Stimulated activated CD8-positive, alpha-beta memory T cell treated with anti-CD3 and anti-CD28 coated beads, Interleukin-12 subunit alpha, Interleukin-12 subunit beta, amount 100 ng/mL, for 4 hours (primary cell): ENCODE measurements at places on chromosomes 4 and X.

GRCh38 chr4:158656439-158656838 lies 15.2 kb downstream of the C4orf46 start:
- no peak for DNase-seq

- no peak for DNase-seq
These were observed 10.3 kb downstream of the ARHGAP6 start for GRCh38 chrX:11655282-11656015.

DNA sequence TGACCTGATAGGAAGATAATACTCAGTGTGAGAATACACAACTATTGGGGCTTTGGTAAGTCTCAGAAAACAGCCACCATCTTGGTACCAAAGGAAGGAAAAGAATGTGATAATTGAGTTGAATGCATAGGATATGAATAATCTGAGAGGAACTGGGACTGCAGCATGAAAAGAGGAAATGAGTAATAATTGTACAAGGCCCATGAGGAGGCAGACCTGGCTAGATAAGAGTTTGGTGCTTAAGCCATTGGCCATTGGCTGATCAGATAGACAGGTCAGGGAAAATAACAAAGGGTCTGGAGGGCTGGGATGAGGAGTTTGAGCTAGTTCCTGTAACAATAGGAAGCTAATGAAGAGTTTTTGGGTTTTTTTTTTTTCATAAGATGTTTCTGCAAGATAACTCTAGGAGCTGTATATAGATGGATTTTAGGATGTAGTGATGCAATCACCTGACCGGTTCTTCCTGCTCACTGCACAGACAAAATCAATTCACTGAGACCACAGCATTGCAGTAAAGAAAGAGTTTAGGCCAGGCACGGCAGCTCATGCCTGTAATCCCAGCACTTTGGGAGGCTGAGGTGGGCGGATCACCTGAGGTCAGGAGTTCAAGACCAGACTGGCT lies 5.3 kb upstream of the TRMT2B start:
- DNase-seq, result no peak

GRCh38 chrX:124634363-124634762 lies 288.0 kb downstream of the SH2D1A start:
- no peak for DNase-seq

- no peak for DNase-seq
These were observed 3.7 kb downstream of the SMS start for GRCh38 chrX:21944136-21944615.

GRCh38 chrX:118062817-118063615 lies 53.6 kb downstream of the KLHL13 start:
- DNase-seq, result no peak

- no peak for DNase-seq
These were observed 261.6 kb downstream of the SPATA18 start for GRCh38 chr4:52312722-52313121.

GRCh38 chrX:1946974-1947373 lies 332.1 kb downstream of the ASMT start:
- no peak for DNase-seq

- no peak for DNase-seq
These were observed 539.1 kb upstream of the MAGEB18 start for GRCh38 chrX:25599061-25599460.

GRCh38 chr4:153322791-153323190 lies 21.7 kb upstream of the MND1 start:
- no peak for DNase-seq

GRCh38 chr4:89024051-89024675 lies 32.8 kb downstream of the FAM13A start:
- no peak for DNase-seq

- no peak for DNase-seq
These were observed 200.5 kb downstream of the INPP4B start for GRCh38 chr4:142645475-142646108.

- DNase-seq, result no peak
These were observed 536.2 kb downstream of the MID1IP1 start for GRCh38 chrX:39337451-39337850.

DNA sequence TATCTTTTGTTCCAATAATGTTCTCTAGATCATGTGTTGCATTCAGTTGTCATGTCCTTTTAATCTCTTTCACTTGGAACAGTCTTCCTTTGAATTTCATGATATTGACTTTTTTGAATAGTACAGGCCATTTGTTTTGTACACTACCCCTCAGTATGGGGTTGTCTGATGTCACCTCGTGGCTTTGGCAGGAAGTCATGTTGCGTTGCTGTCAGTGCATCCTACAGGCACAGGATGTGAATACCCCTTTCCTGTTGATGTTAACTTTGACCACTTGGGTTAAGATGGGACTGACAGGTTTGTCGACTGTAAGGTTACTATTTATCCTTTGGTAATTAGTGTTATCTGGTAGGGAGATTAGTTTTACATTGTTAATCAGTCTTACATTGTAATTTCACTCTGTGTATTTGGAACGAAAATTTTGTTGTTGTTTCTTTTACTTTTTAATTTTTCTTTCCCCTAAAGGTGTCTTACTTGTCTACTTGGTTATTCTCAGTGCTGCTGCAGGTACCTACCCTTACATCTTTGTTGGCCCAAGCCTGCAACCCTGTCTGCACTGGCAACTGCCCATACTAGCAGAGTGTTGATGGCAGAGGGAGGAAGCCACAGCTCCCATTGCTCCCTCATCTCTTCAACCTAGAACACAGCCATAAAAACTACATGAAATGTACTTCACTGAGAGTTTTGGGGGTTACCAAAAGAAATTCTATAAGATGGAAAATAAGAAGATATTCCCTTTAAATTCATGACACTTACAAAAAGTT lies 14.7 kb upstream of the ATP8A1 start:
- DNase-seq, result peak; percentile 11

- no peak for DNase-seq
These were observed 4.3 kb upstream of the PLAC8 start for GRCh38 chr4:83118869-83119268.

- DNase-seq, result no peak
These were observed 15.2 kb downstream of the BCOR start for GRCh38 chrX:40082447-40083119.

DNA sequence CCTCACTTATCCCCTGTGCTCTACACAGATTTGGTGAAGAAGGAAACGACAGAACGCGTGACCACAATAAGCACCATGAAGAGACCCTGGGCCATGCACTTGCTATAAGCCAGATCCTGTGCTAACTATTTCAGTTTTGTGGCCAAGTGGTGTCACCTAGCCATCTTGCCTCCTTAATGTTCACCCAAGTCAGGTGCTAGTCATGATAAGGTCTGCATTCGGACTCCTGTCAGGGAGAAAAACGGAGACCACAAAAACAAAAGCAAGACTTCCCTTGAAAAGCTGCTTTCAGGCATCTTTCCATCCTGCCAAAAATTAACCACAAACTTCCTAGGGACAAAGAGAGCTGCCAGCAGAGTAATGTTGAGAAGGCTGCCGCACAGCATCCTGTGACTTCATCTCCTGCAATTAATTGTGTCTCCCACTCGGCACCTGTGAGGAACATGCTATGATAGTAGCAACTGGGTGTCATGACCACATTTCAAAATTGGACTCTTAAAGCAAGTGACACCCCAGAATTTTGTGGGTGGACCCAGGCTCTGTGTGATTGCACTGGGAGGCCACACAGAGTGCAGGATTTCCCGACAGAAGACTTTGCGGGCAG lies 8.8 kb upstream of the IDS start:
- no peak for DNase-seq

GRCh38 chr4:19657856-19658255 lies 593.8 kb upstream of the SLIT2 start:
- DNase-seq, result no peak

- DNase-seq, result no peak
These were observed 35.0 kb upstream of the GLRA3 start for GRCh38 chr4:174864031-174864430.

DNA sequence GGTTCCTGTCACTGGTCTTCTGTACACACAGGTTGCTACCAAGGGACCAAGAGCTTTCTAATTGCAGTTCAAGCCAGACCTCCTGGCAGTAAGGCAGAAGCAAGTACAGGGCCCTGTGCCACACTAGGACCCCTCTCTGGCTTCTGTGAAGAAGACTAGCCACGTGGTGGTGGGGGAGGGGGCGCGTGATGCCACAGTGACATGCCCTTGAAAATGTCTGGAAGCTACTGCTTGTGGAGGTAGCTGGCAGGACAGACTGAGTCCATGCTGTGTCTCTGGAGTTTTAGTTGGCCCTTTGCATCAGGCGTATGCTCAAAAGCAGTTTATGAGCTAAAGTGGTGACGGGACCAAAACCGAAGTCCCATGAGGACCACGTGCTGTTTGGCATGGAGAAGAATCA lies 50.9 kb downstream of the RTL5 start:
- no peak for DNase-seq

DNA sequence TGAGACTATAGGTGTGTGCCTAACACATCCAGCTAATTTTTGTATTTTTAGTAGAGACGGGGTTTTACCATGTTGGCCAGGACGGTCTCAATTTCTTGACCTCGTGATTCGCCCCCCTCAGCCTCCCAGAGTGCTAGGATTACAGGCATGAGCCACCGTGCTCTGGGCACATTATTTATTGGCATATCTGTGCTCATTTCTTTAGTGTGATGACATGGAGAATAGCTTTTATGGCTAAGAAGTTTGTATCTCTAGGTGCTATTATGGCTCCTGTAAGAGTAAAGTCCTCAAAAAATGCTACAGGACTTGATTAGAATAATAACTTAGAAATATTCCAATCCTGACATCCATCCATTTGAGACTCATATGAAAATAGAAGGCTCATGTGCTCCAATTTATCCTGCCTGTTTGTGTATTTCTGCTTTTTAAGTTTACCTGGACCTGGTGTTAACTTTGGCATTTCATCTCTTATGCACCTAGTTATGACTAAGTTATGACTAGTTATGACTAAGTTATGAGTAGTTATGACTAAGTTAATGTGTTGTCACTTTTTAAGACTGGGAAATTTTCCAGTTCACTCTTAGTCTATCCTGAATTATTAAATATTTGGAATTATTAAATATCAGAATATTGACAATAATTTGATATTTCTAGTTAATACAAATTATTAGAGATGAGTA lies 36.4 kb upstream of the UNC5C start:
- no peak for DNase-seq

DNA sequence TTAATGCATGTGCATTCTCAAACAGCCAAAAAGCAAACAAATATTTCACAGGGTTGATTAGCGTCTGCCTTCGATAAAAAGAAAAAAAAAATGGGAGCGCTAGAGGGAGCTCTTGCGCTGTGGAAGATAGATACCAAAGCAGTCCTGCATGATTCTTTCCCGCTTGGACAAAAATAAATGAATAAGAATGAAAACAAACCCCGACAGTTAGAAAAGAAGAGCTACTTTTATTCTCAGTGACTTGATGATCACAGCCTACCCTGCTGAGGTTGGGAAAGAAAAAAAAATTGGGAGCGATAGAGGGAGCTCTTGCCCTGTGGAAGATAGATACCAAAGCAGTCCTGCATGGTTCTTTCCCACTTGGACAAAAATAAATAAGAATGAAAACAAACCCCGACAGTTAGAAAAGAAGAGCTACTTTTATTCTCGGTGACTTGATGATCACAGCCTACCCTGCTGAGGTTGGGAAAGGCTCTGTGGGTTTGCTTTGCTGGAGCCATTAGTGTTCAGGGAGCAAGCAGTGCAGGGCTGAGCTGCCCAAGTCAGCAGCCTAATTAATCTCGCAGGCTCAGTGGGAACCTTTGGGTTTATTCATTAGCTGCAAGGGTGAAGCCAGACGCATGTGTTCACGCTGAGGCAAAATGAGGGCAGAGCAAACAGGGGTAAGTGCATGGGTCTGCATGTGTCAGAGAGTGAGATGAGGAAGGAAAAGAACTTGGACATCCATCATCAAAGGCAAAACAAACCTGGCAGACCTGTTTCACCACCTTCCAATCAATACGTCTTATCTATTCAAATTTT lies 249.3 kb upstream of the PRKX start:
- DNase-seq, result no peak

DNA sequence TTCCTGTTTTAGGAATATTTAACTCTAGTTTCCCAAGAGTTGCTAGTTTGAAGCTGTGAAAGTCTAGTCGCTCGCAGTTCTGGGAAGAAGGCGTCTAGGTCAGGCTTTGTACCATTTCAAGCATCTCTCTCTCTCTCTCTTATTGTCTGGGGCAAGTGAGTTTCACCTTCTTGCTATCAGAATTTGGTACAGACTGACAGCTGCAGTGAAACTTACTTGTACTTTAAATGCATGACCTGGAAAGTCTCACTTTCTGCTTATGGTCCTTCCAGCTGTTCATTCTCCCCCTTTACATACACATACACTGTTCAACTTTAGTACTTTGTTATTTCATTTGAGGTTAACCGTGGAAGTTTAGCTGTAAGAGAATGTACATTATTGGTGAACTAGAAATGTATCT lies 4.4 kb downstream of the FRMPD4 start:
- no peak for DNase-seq

DNA sequence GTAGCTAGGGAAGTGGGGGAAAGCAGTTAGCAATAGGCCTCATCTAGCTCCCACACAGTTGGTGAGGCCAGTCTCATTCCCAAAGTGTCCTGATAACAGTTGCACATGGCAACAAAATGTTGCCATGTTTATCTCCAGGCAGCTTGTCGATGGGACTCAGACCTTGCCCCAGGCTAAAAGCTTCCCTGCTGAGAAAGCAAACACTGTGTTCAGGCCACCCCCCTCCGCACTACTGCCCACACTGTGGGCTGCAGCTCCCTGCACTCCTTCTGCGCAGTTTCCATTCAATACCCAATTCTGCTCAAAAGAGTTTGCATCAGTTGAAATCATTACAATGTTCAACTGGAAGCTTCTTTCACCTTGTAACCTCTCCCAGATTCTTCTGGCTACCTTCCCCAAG lies 287.8 kb upstream of the GK2 start:
- no peak for DNase-seq

- DNase-seq, result no peak
These were observed 69.4 kb downstream of the DCHS2 start for GRCh38 chr4:154422152-154422551.

DNA sequence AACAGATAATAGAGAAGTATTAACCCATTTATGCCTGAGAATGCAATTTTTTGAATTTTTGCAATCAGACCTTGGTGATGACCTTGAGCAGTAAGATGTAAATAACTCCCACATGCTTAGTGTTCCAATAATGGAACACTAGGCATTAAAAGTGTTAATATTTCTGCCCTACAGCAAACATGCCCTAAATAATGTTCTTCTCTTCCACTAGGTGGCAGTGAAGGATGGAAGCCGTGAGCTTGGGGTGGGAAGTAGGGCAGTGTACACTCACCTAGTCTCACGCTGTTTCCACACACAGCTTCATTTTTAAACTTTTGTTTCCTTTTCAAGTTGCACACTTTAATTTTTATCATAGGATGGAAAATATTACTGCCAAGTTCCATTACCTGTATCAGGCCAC lies 613.1 kb upstream of the HS3ST1 start:
- DNase-seq, result no peak
